ENCODE measurements at places on chromosomes 1 and 21.

DNA sequence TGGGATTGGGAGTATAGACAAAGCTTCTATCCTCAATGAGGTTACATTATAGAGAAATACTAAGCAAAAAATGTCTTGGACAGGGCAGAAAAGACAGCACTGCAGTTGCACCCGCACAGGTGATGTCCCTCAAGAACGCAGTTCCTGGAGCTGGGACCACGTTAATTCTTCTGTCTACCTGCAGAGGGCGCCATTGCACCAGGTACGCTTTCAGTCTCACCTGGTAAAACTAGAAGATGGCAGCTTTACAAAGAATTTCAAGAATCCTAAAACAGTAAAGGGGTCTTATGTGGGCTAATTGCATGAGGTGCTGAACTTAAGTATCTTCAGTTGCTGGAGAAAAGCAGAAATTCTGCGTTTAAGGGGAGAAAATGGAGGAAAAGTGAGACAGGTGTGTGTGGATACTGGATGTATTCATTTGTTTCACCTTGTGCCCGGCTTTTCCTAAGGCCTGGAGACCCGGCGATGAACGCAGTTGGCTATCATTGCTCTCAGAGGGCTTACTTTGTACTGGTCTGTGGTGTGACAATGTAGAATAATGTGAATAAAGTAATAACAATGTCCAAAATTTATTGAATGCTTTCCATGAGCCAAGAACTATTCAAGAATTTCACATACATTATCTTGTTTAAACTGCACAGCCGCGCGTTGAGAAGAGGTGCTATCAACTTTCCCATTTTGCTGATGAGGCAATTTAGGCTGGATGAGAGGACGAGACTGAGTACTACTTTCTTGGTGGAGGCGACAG, 276.3 kb upstream of the GREM2 start:
- DNase-seq: no peak

GRCh38 chr1:30174499-30174898, 548.9 kb downstream of the MATN1 start:
- no peak for DNase-seq

DNA sequence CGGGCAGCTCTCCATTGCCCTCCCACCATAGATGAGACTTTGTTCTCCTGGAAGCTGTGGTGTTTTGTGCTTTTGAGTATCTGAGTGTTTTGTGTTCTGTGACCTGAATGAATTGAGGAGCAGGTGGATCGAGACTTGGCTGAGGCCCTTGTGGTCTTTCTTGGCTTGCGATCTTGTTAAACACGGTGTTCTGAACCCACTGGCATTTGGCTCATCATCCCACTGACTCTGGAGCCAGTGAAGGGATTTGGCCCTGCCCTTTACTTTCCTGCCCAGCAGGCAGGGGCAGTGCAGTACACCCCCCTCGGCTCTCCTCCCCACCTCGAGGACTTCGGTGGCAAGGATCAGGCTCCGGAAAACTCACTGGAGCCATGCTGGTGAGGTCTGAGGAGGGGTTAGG, 30.6 kb downstream of the PKNOX1 start:
- no peak for DNase-seq

DNA sequence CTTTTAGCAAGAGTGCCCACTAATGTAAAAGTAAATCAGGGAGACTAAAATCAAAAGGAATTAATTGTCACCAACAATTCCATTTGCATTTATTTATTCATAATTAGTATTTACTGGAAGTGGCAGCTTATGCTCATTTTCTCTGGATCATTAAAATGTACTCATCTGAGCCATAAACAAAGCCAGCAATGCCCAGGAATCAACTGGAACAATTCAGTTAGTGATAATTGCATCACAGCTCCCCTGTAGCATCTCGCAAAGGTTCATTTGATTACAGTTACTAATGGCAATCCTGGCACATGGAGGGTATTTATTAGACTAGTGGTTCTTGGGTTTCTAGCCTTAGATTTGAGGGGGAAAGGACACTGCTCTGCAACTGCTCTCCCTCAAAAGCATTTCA, 92.7 kb upstream of the C1orf21 start:
- no peak for DNase-seq

GRCh38 chr1:88204612-88205167, 479.4 kb upstream of the PKN2 start:
- no peak for DNase-seq

DNA sequence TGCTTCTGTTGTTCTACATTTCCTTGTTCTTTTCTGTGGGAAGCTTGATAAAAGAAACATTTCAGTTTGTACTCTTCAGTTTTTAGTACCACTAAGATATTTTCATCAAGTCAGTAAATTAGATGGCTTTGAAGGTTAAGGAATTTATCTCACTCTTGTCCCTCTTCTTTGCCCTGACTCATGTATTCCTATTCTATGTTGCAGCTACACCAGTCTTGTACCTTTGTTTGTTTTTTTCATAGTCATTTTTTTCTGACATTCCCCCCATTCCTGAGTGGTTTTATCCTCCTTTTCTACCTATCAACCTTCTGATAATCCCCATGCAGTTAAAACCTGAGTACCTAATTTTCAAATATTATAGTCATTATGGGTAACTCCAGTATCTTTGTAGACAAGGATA, 65.4 kb downstream of the MAST2 start:
- no peak for DNase-seq

DNA sequence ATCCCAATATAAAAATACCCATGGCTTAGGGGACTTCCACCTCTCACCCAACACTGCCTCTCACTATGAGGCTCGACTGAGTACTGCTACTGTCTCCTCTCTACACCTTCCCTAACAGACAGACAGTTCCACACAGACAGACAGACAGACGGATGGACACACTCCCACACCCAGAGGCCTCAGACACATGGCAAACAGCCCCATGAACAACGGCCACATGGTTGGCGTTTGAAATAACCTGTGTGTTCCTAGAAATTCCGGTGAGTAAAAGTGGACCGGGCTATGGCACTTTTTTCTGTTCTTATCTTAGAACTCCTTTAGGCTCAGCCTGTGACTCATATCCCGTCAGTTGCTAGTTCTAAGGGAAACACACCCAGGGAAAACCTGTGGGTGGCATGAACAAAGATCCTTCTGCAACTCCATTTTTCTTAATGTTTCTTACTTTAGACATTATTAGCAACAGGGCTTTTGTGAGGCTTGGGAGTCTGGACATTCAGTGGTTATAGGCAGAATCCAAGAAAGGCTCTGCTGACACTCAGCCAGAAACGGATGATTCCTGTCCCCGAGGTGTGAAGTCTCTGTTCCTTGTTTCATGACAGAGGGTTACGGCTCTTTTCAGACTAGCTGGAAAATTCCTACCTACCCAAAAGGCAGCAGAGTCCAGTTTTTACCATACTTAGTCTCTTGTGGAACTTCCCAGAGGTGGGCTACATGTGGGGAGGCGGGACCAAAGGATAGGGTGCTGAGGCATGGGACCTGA, 90.5 kb upstream of the TLR5 start:
- DNase-seq: peak; percentile 67

DNA sequence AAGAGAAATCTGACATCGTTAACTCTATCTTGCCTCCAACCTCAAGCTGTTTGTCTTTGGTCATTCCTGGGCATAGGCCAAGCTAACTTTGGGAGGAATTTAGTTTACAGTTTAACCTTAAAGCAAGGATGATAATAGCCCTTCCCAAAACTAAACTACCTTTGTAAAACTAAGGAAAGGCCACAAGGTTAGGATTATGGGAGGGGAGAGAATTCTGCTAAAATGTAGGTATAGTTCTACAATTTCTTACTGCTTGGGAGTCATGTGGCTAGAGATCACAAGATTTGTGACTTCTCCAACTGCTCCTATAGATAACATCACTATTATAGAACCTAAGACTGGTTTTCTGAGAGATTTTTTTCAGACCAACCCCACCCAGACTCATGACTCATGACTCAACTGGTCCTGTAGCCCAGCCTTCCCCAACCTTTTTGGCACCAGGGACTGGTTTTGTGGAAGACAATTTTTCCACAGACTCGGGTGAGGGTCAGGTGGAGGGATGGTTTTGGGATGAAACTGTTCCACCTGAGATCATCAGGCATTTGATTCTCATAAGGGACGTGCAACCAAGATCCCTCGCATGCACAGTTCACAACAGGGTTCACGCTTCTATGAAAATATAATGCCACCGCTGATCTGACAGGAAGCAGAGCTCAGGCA, 70.7 kb upstream of the MUTYH start:
- DNase-seq: no peak

DNA sequence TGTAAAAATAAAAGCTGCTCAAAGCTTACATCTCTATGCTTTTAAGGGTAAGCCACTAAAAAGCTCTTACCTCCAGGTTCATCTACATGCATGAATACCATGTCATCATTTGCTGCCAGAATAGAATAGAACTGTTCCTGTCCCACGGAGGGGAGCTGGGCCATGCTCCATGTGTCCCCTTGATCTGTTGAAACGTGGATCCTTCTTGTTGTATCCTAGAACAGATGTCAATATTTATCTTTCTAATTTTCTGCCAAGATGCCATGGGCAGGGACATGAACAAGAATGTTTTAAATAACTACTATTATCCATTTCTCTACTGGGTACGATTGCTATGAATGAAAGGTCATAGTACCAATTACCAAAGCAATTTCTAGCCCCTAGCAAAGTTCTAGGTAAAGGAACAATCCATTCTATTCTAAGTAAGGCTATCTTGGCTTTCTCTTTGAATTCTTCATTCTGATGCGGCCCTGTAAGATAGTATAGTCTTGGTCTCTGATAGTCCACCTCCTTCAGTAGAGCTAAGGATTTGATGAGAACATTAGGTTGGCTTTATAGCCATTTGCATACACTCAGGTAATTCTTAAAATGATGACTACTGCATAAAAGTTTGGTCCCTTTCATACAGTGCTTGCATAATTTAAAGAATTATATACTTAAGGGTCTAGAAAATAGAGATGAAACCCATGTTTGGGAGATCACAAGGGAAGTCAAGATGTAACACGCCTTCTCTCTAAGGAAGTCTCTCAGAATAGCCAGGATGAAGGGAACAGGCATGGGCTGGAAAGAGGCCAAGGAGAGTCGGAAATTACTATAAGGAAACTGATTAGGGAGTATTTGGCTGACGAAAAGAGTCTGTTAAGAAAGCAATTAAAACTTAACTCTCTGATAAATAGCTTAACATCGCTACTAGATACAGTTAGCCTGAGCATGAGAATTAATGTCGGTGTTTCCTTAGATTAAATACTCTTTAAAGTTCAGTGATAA, 35.4 kb upstream of the MYBPHL start:
- no peak for DNase-seq

GRCh38 chr21:18722193-18722592, 318.6 kb upstream of the TMPRSS15 start:
- DNase-seq: no peak

DNA sequence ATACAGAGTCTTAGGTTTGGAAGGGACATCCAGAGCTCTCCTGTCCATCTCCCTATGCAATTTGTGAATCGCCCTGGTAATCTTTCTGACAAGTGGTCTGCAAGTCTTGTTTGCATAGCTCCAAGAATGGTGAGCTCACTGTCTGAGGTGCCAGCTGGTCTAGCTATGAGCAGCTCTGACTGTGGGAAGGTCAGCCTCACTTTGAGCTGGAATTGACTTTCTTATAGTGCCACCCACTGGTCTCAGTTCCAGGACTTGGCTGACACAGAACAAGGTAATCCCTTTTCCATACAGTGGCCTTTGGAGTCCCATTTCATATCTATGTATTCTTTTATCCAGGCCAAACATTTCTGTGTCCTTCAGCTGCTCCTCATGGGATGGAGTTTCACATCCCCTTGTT, 95.6 kb upstream of the C8B start:
- DNase-seq: no peak

DNA sequence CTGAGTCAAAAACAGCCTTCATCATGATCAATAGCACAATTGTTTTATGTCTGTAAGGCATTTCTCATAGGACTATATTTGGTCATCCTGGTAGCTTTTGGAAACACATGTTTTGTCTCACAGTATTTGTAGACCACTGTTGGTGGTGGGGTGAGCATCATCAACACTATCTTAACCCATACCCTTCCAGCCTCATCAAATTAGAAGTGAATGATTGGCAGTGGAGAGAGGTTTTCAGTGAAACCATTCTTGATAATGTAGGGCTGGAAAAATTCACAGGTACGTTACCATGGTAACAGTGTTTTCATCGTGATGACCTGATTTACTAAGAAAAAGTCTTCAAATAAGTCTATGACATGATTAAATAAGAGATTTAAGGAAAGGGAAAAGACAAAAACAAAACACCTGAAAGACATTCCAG, 45.3 kb upstream of the C1orf105 start:
- DNase-seq: no peak

GRCh38 chr1:233606813-233607212, 7.1 kb upstream of the KCNK1 start:
- DNase-seq: no peak

DNA sequence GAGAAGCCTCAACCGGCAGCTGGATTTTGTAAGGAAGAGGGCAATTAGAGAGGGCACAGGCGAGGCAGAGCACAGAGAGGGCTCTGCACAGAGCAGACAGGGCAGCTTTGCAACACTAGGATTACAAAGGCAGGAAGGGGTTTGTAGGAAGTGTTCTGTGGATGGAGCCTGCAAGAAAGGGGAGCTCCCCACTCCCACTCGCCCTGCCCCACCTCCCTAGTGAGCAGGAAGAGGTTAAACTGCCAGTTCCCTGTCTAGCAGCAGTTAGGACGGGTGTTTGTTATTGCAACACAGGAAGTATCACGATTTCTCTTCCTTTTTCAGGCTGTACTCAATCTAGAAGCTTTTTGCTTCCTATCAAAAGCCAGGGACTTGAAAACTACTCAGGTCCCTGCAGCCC, 63.3 kb upstream of the LRRC8D start:
- DNase-seq: peak; percentile 11

GRCh38 chr1:186740324-186740723, 60.1 kb upstream of the PTGS2 start:
- no peak for DNase-seq

- no peak for DNase-seq
Observed at GRCh38 chr1:204830747-204831146, 39.9 kb upstream of the NFASC start.

DNA sequence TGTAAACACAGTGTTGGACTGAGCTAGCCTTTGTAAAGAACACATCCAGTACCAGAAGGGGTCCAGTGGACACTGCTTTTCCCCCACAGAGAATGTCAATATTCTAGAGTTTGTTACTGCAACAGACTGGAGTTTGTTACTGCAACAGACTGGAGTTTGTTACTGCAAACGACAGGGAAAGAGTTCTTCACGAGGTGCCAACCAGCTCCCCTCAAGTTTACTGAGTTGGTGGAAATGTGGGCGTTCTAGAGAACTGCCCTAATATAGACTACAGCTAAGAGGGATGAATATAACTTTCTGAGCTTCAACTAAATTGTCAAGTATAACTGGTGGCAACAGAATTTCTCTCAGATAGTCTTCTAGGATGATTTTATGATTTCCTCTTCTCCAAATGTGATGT, 73.8 kb upstream of the NEK2 start:
- no peak for DNase-seq

GRCh38 chr1:214141486-214141885, 139.5 kb upstream of the SMYD2 start:
- no peak for DNase-seq

GRCh38 chr21:31335957-31336738, 7.9 kb downstream of the TIAM1 start:
- DNase-seq: no peak

- DNase-seq: peak; percentile 24
Observed at GRCh38 chr1:227789084-227790033, 26.1 kb upstream of the PRSS38 start.

- no peak for DNase-seq
Observed at GRCh38 chr1:217965156-217965786, 319.8 kb upstream of the RRP15 start.
